ENCODE measurements at places on chromosomes 1 and 21.

DNA sequence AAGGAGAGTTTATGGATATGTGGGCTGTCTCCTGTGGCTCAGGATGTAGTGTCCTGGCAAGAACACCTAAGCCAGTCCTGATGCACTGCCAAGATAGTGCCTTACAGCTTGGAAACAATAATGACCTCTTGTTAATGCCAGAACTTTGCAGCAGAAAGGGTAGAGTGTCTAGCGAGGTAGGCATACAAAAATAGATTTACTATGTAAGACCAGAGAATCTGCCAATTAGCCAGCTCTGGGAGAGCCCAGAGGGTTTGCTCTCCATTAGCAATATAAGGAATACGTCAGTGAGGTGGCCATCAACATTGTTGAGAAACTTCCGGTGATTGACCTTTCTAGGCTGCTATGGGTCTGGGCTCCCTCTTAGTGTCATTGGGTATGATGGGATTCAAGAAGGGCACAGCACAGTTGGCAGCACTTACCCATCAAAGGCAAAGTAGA is 178.5 kb upstream of the GALNT2 start:
- no peak for DNase-seq

GRCh38 chr21:45013260-45013841 is 61.0 kb upstream of the ADARB1 start:
- no peak for DNase-seq

- DNase-seq: no peak
Observed at GRCh38 chr1:56064705-56065104, 514.7 kb downstream of the PLPP3 start.

- DNase-seq: no peak
Observed at GRCh38 chr1:243510928-243511327, 255.1 kb downstream of the SDCCAG8 start.

- DNase-seq: no peak
Observed at GRCh38 chr1:151972542-151973248, 21.0 kb downstream of the S100A10 start.

Data from pancreas (tissue), 10 donors.